Activated CD4-positive, CD25-positive, alpha-beta regulatory T cell treated with anti-CD3 and anti-CD28 coated beads, Interleukin-2, amount 50 U/mL, for 72 hours (primary cell): ENCODE measurements at places on chromosomes 7 and 10.
A peak's percentile ranks its signal among the peaks of the same experiment; 100 is the strongest.

DNA sequence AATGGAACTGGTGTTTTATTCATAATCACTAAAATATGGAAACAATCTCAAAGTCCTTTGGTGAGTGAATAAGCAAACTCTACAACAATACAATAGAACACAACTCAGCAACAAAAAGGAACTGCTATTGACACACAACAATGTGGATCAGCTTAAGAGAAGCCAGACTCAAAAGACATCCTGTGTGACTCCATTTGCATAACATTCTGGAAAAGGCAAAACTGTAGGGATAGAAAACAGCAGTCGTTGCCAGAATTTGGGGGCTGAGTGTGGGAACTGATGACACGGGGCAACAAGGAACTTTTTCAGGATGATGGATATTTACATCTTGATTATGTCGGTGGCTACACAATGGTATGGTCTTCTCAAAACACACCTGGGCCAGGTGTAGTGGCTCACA lies 32.4 kb upstream of the SVIL start:
- no peak for DNase-seq

GRCh38 chr10:8254350-8254749 lies 199.9 kb downstream of the GATA3 start:
- no peak for DNase-seq

GRCh38 chr7:22487978-22488642 lies 11.9 kb downstream of the STEAP1B start:
- DNase-seq, result no peak

DNA sequence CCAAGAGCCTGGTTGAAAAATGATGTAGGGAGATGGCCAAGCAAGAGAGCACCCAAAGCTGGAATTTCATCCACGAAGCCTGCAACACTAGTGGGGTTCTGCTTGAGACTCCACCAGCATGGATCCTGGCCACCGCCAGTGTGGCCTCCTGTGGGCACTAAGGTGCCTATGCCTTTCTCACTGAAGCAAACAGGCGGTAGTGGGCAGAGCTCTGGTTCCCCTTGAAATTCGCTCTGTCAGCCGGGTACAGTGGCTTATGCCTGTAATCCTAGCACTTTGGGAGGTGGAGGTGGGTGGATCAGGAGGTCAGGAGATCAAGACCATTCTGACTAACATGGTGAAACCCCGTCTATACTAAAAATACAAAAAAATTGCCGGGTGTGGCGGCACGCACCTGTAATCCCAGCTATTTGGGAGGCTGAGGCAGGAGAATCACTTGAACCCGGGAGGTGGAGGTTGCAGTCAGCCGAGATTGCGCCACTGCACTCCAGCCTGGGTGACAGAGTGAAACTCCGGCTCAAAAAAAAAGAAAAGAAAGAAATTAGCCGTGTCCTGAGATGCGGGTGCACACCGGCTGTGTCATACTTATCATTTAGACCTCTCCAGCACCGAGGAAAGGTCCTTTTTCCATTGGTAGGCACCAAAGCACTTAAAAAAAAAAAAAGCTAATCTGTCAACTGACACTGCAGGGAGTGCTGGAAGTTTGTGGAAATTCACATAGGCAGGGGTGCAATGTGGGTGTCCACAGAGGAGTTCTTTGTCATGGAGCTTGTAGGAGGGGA lies 28.3 kb downstream of the CCM2 start:
- DNase-seq, result peak; percentile 48

DNA sequence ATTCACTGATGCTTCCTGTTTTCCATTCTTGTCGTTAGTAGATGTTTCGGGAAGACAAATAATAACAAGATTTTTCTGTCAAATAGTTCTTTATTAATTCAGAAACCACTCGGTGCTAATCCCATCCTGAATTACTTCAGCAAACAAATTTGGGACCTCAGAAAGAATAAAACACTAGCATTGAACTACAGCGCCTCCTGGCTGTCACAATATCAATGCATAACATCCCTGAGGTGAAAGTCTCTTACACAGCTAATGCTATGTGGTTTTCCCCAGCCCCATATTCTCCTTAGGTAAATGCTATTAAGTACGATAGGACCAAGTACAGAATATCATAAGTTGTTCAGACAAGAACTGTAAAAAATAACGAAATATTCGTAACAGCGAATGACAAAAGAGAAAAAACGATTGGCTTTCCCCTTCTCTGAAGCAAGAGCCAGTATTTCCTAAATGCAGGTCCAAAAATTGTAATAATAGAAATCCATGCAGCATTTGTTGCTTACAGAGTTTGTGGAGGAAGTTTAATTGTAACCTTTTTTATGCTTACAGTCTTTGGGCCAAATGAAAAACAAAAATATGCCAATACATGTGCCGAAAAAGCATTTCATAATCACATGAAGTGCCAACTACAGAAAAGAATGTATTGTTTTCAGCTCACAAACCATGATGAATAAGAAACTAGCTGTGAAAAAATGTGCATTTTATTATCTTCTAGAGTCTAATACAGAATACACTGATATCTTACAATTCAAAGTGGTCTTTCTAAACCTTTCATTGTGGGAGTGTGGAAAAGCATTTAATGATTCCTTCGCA lies 47.3 kb downstream of the MYPN start:
- peak; percentile 35 for DNase-seq

- DNase-seq, result no peak
Observed at GRCh38 chr10:44913350-44914081, 2.4 kb downstream of the TMEM72 start.

DNA sequence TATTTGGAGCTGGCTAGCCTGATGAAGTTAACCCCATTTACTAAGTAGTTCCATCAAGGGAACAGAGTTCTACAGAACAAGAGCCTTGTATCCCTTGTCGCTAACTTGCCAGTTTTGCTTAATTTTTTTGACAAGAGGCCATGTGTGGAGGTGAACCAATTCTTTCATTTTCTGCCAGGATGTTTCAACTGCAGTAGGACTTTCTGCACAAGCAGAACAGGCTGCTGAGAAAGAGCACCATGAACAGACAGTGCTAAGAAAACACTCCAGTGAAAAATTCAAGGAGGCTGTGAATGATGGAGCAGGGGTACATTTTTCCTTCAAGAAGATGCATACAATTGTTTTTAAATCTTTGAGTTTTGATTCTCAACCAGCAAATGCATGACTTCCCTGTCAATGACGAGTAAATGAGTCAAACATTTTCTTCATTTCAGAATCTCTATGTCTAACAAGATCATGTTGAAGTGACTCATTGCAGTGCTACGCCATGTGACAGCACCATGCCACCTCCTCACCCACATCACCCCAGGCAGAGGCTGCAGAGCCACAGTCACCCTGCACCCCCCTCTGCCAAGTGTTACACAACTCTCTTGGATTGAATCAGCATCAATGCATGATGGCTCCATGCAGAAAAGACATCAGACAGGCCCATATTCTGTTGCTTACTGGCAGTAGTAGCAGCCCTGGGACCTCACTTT lies 193.1 kb downstream of the COBL start:
- peak; percentile 33 for DNase-seq

DNA sequence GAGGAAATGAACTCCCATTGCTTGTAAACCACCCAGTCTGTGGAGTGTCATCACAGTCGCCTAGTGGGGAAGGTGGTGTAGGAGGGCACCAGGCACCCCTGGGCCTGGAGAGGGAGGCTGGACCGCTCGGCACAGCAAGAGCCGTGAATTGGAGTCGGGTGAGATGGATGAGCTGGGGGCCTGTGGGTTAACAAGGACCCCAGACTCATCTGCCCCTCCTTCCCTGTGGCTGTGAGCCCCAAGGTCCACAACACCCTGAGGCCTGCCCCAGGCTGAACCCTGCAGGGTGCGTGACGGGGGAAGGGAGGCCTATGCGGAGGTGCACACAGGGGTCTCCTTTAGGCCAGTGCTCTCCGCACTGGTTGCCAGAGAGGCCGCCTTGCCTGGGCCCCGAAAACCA lies 581.4 kb upstream of the FOXK1 start:
- DNase-seq, result no peak

GRCh38 chr7:35389636-35390035 lies 135.7 kb upstream of the TBX20 start:
- no peak for DNase-seq

DNA sequence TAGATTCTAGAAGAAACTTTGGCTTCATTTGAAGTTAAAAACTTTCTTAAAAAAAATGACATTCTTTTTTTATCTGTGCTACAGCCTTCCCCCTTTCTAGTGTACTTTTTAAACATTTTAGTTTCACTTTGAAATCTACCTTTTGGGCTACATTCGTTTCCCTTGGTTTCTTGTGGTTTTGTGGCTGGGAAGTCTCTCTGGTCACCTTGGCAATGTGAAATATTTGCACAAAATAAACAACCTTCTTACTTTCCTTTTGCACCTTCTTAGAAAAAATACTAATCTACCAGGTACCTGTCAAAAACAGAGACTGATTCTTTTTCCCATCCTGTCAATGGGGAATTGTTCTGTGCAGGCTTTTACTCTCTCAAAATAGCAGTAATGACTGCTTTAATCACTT lies 350.2 kb downstream of the GATA3 start:
- no peak for DNase-seq

DNA sequence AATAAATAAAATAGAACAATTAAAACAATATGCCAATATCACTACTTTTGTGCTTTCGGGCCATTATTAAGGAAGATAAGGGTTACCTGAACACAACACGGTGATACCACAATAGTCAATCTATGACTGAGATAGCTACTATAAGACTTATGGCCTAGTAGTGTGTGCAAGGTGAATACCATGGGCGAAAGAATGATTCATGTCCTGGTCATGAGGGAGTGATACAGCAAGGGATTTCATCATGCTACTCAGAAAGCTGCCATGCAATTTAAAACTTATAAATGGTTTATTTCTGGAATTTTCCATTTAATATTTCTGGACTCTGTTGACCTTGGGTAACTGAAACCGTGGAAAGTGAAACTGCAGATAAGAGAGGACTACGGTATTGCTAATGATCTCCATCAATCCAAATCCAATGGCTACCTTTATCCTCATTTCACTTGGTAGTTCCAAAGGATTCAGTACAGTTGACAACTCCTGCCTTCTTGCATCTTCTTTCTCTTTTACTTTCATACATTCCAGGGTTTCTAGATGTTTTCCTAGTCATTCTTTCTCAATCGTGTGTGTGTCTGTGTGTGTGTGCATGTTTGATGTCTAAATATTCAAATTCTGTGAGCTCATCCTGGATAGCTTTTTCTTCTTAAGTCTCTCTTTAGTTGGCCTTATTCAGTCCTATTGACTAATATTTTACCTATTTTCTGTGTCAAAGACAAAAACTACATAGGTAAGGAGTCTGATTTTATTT lies 100.5 kb upstream of the MAGI2 start:
- no peak for DNase-seq

DNA sequence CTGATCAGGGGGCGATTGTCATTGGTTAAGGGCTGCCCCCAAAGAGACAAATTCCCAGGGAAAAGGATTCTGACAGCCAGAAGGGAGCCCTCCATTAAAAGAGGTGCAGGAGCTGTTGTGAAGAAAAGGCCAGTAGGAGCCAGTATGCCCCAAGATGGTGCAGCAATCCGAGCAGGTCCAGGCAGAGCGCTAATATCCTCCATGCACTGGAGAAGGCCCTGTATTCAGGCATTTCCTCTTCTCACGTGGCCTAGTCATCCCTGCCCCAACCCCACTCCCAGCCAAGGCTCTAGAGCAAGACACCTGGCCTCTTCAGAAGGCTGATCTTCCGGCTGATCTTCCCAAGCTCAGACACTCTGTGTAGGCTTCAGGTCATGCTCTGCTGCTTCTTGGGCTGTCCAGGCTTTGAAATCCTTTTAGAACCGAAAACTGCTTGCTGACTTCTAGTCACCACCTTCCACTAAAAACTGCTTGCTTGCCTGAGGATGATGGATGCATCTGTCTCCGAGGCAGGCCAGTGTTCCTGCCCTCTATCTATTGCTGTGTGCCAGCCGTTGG lies 77.4 kb downstream of the CYP26A1 start:
- no peak for DNase-seq

- DNase-seq, result no peak
Observed at GRCh38 chr10:89201345-89202032, 5.6 kb downstream of the CH25H start.

DNA sequence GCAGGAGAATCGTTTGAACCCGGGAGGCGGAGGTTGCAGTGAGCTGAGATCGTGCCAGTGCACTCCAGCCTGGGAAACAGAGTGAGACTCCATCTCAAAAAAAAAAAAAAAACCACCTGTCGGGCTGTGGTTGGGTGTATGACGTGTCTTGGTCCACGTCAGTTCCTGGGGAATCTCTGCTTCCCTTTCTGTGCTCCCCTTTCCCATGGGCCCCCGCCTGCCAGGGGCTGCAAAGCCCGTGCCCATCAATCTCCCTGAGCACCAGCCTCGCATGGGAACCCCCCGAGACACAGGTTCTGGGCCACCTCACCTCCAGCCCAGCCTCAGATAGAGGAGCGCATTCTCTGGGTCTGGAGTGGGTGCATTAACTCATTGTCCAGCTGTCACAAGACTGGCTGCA lies 2.3 kb upstream of the SH2B2 start:
- DNase-seq, result no peak

GRCh38 chr10:43044448-43044921 lies 32.4 kb upstream of the RET start:
- DNase-seq, result peak; percentile 17

GRCh38 chr7:112529521-112529920 lies 48.7 kb downstream of the LSMEM1 start:
- no peak for DNase-seq

GRCh38 chr10:74418285-74418872 lies 267.4 kb downstream of the ADK start:
- DNase-seq, result no peak

DNA sequence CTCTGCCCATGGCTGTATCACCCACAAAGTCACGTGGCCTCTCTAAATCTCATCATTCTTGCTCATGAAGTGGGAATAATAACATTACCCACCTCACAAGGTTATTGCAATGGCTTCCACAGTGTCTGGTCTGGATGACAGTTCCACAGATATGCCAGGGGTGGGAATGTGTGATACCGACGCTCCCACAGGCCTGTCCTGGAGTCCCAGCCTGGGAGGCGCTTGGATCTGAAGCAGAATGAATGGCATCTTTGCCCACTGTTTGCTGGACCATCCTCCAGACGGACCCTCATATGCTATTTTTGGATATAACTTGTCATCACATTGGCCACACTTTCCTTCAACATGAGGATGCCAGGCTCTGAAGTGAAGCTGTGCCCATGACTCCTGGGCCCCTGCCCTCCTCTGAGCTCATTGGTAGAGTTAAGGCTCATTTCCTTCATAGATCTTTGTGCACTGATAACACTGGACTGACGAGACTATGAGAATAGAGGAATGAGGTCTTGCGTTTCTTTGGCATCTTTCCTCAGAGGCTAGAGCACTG lies 279.8 kb upstream of the ZNF32 start:
- DNase-seq, result no peak

DNA sequence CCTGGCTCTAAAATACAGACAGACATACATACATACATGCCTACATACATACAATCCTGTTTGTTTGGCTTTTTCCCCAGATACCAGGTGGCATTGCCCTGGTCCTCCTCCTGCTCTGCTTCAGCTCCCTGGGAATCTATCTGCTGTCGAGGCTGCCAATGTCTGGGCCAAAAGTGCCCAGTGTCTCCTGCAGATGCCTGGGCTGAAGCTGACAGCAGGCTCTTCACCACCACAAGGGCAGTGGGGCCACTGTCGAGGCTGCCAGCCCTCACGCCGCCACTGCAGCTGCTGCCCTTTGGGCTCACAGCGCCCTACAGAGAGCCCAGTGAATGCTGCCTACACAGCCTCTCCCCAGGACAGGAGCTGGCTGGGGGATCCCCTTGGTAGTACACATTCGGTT lies 18.0 kb upstream of the STN1 start:
- DNase-seq, result no peak

GRCh38 chr7:2956526-2957368 lies 86.9 kb downstream of the CARD11 start:
- peak; percentile 41 for DNase-seq

GRCh38 chr10:98045785-98046389 lies 15.5 kb upstream of the CRTAC1 start:
- DNase-seq, result peak; percentile 64

- DNase-seq, result no peak
Observed at GRCh38 chr10:52568309-52568708, 204.3 kb downstream of the MBL2 start.
